ENCODE measurements at places on chromosomes 1 and 21.

DNA sequence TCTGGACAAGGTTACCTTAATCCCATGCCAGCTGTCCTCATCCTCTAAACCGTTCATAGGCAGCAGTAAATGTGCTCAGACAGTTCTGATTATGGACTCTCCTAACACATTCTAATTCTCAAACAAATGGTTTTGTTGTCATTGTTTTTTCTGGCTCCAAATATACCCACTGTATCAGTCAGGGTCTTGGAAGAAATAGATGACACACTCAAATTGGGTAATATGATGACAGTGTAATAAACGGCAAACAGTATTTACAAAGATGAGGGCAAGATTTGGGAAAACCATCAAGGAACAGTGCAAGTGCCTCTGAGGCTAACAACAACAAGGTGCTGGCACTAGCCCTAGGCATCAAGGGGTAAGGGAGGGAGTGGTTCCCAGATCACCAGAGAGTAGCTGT is 4.3 kb upstream of the CDC20 start:
- no peak for DNase-seq

GRCh38 chr1:96587222-96587621 is 134.4 kb upstream of the PTBP2 start:
- no peak for DNase-seq

- no peak for DNase-seq
These were observed 41.3 kb upstream of the PTGFRN start for GRCh38 chr1:116868385-116868784.

- no peak for DNase-seq
These were observed 81.6 kb upstream of the PPP2R5A start for GRCh38 chr1:212203630-212204029.

DNA sequence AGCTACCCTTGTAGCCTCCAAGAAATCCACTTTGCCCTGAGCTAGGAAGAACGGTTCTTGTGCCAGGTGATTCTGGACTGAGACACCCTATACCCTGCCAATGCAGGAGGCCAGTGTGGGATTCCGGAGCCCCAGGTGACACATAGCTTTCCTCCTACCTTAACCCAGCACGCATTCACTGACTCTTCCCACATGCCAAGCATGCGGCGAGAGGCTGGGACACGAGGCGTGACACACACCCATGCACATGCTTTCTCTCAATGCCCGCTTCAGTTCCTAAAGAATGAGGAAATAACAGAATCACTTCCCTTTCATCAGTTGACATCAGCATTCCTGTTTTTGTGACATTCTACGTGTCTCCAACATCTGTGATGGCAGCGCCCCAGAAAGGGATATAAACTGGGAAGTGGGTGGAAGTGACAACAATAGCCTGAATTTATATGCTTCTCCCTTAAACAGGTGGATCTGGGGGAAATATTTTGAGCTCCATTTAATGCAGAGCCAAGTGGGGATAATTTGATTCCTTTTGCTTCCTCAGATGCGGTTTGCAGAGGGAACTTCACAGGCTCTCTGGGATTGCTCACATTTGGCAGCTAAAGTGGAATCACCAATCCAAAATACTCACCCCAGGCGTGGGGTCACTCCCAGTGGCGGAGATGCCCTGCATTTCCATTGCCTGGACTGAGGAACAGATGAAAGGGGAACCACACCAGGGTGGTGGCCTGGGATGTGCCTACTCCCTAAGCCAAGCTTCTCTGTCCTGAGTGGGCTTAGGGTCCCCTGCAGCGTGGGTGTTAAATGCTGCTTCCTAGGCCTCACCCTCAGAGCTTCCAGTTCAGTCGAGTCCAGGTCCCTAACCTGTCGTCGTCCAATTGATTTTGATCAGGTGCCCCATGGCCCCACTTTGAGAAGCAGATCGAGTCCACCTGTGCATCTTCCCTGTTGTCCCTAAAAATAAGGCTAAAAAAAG is 445.1 kb downstream of the SIPA1L2 start:
- DNase-seq: no peak

GRCh38 chr1:117857418-117857817 is 72.0 kb downstream of the GDAP2 start:
- DNase-seq: no peak

- DNase-seq: no peak
These were observed 2.9 kb downstream of the DIPK1A start for GRCh38 chr1:92958203-92958970.

DNA sequence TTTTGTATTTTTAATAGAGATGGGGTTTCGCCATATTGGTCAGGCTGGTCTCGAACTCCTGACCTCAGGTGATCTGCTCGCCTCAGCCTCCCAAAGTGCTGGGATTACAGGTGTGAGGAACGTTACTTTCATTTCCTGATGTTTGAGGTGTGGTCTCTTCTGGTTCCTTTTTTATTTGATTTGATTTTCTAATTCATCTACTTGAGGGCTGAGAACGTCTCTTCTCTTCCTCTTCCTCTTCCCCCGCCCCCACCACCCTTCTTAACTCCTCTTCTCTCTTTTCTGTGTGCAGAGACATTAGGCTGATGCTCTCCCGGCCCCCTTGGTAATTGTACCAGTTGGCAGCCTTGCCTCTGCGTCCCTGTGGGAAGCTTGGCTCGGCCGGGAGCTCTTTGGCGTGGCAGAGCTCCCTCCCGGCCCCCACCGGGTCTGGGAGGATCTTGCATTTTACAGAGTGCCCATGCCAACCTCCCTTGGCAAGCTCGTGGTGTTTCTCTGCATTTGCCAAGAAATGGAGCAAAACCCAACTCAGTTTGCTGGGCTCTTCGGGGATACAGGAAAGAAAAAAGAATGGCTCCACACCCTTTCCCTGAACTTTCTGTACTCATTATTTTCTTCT is 19.9 kb downstream of the CRYAA start:
- no peak for DNase-seq

DNA sequence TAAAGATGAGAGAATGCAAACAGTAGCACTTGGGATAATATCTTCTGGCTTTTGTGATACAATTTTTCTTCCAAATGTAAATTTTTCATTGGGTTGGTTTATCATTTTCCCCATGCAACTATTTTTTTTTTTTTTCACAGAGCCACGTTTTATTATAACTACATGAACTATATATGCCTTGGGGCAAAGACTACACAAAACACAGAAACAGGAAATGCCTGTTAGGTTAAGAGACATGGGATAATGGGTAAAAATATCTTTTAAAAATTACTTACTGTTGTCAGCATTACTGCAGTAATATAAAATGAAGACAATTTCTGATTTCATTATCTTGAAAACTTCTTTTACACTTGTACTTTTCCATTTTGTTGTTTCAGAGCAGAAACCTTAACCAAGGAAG is 74.6 kb downstream of the DISP1 start:
- no peak for DNase-seq

DNA sequence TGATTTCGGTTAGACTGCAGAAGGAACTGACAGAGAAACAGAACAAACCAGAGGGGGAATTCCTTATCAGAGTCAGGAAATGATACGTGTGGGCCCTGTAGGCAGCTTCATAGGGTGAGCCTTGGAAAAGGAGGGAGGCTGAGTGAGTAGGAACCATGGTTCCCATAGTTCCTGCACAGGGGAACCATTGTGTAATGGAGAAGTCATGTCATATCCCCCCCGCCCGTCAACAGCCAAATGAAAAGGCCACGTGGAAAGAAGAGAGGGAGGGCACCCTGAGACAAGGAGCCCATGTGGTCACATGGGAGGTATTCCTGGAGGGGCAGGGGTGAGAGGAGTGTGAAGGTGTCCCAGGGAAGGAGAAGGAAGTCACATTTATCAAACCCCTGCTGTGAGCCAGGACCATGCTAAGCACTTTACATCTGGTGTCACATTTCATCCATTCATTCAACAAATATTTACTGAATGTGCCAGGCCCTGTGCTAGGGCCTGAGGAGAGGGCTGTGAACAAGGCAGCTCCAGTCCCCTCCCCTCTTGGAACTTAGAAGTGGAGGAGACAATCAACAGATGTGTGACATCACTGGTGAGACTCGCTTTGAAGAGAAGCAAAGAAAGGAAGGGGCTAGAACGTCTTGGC is 15.7 kb upstream of the FGR start:
- no peak for DNase-seq

DNA sequence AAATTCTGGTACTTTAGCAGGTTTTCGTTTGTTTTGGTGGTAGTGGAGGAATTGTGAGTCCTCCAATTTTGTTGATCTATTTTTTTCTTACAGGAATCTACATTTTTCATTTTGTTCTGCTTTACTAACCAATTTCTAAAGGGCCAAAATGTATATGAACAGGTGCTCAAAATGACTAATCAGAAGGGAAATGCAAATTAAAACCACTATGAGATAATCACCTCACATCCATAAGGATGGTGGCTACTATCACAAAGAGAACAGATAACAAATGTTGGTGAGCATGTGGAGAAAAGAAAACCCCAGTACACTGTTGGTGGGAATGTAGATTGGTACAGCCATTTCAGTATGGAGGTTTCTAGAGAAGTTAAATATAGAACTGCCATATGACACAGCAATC is 134.2 kb downstream of the LMO4 start:
- DNase-seq: no peak

DNA sequence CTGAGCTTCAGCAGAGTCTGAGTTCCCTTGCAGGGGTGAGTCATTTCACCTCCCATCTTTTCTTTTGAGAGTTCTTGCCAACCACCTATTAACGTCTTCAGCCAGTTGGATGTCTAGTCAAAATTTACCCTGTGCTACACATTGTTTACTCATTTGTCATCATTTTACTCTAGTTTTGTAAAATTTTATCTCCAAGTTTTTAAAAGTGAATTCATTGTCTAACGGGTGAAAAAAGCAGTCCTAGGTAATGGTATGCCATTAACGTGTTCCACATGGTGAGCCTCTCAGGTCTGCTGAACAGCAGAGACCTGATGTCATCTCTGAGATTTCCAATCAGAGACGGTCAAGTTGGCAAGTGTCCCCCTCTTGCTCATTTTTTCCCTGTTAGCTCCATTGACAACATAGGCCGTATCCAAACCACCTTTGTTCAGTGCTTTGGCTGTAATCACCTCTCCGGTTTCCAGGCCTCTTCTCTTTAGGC is 85.4 kb downstream of the TBX15 start:
- no peak for DNase-seq

DNA sequence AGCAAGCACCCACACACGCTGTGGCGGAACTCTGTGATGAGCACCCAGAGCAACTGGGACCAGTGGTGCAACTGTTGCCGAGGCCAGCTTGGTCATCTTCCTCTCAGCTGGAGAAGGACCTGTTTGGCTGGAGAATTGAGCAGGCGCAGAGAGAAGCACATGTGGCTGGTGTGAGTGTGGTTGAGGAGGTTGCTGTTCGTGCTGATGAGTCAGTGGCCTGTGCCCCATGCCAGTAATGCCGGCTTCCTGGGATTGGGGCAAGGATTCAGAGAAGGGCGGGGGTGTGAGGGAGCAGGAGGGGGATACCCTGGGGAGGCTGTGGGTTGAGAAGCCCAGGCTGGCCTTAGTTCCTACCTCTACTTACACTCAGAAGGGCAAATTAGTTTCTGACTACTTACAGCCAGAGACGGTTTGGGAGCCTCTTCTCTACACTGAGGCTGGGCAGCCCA is 57.5 kb upstream of the EPS8L3 start:
- DNase-seq: no peak

GRCh38 chr21:44907966-44908895 is 12.5 kb downstream of the ITGB2 start:
- DNase-seq: no peak

GRCh38 chr1:40425198-40425597 is 25.1 kb upstream of the ZFP69B start:
- DNase-seq: no peak

GRCh38 chr1:234743791-234744611 is 134.0 kb upstream of the IRF2BP2 start:
- DNase-seq: no peak

DNA sequence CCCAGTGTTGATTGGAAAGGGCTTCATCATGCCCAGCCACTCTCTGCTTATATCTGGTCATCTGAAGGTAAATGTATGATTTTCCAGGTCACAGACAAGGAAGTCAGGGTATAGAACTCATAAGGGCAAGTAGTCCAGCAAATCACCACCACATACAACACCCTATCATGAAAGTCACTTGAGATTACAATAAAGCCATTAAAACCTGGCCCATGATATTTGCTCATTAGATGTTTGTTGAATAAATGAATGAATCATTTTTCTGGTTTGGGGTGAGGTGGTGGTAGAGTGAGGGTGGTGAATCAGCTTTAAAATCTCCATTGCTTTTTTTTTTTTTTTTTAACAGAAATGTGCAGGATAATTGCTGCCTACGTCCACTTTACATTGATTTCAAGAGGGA is 91.9 kb downstream of the TGFB2 start:
- DNase-seq: no peak

- DNase-seq: no peak
These were observed 40.1 kb downstream of the ACTL8 start for GRCh38 chr1:17795081-17795809.

DNA sequence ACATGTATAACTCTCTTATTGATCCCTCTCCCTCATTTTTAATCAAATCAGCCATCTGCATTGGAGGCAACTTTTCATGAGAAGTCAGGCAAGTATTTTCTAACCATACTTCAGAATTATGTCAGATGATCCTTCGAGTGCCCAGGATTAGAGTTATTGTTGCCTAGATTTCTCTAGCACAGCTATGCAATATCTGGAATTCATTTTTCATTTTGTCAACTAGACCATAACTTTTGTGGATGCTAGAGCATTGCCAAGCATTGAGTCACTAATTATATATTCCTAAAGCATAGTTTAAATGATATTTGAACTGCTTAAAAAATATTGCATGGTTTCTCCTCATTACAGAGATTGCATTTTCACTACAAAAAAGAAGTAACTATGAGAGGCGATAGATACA is 21.2 kb downstream of the HFM1 start:
- DNase-seq: no peak

DNA sequence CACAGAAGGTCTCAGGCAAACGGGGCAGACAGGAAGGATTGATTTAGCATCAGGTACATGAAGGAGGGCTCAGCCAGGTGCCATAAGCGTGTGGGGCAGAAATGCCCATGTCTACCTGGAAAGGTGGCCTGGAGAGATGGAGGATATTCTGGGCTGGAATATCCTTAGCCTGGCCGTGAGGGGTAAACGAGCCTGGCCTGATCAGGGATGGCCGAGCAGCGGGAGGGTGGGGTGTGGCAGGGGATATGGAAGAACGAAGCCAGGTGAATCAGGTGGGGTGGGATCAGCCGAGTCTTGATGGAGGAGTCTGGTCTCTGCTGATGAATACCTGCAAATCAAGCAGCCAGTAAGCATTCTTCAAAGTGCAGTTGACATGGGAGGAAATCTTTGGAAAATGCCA is 35.5 kb upstream of the TTC22 start:
- DNase-seq: no peak
